ENCODE measurements at places on chromosomes 4 and X.
A peak's percentile ranks its signal among the peaks of the same experiment; 100 is the strongest.

DNA sequence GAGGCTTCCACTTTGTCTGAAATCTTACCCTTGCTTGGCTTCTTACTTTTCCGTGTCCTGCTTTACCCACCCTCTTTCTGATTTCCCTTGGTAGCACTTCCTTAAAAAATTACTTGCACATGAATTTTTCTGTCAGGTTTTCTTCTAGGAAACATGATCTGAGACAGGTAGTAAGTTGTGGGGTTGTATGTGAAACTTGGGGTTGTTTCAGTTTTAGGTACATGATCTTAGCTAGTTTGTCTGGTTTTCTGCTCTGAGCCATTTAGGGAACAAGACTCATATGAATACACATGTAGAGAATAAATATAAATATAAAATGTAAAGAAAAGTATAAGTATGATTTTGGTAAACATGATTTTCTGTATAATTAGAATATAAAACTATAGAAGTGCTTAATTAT, 17.4 kb upstream of the ARMCX2 start:
- no peak for DNase-seq

DNA sequence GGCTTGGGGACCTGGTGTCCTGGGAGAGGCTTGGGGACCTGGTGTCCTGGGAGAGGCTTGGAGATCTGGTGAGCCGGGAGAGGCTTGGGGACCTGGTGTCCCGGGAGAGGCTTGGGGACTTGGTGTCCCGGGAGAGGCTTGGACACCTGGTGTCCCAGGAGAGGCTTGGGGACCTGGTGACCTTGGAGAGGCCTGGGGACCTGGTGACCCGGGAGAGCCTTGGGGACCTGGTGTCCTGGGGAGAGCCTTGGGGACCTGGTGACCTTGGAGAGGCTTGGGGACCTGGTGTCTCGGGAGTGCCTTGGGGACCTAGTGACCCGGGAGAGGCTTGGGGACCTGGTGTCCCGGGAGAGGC, 12.6 kb downstream of the SHOX start:
- DNase-seq: no peak

GRCh38 chrX:29044423-29045184, 457.4 kb downstream of the IL1RAPL1 start:
- no peak for DNase-seq

DNA sequence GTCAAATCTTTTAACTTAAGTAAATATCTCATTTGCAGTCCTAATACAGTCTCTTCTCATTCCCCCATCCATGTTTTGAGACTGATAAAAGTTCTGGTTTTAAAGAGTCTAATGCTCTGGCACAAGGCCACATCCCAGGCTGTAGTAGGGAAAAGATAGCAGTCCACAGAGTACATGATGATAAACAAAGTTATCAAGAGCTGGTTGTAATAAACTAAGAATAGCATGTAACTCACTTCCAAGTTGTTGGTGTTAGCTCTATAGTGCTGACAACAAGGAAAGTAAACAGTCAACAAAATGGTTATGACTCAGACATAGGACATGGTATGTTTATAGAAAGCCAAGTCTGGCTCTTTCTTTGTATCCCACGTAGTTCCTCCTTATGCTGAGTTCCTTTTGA, 21.8 kb upstream of the AREG start:
- no peak for DNase-seq

GRCh38 chrX:115372152-115372551, 82.6 kb downstream of the LUZP4 start:
- DNase-seq: no peak

- no peak for DNase-seq
Measured at GRCh38 chr4:172168888-172169287, 355.7 kb downstream of the GALNTL6 start.

GRCh38 chr4:184215709-184216328, 1.9 kb downstream of the ENPP6 start:
- DNase-seq: no peak

- DNase-seq: no peak
Measured at GRCh38 chr4:127875791-127876190, 4.9 kb upstream of the PLK4 start.

- no peak for DNase-seq
Measured at GRCh38 chr4:185278716-185279115, 69.3 kb downstream of the SNX25 start.

DNA sequence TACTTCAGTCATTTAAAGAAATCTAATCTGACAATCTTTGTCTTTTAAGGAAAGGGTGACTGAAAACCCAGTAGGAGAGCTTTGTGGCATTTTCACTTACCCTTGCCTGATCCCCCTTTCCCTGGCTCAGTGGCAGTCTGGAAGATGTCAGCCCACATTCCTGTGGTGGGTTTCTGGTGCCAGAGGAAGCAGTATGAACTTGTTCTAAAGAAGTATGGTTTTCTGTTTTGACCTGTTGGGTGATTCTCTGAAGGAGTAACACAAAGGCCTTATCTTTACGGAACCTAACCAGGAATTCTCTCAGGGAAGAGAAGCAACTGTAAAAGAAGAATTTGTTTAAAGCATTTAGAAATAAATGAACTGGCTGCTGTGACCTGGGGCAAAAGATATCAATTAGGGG, 41.9 kb downstream of the BMP15 start:
- DNase-seq: no peak

- DNase-seq: peak; percentile 28
Measured at GRCh38 chr4:8435656-8436121, 4.8 kb downstream of the ACOX3 start.

DNA sequence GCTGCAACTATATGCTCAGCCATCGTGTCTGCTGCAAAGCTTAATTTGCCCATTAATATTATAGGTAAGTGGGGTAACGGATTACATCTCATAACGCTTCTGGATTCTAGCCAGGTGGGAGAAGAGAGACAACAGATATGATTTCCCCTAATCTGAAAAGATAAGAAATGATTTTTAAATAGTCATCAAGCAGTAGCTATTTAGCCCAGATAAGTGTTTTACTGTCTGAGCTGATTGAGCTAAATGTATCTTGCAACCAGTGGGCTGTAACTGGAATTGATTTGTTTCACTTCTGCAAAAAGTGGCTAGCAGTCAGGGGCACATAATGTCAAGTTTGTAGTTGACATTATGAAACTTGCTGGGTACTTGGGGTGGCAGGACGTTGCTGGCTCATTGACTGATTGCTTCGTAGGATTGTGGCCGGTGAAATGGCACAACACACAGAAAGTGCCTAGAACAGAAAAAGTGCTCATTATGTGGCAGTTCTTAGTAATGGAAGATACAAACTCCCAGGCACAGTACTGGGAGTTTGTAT, 18.5 kb downstream of the LAP3 start:
- DNase-seq: no peak

GRCh38 chr4:165668694-165669093, 204.3 kb upstream of the TLL1 start:
- no peak for DNase-seq

DNA sequence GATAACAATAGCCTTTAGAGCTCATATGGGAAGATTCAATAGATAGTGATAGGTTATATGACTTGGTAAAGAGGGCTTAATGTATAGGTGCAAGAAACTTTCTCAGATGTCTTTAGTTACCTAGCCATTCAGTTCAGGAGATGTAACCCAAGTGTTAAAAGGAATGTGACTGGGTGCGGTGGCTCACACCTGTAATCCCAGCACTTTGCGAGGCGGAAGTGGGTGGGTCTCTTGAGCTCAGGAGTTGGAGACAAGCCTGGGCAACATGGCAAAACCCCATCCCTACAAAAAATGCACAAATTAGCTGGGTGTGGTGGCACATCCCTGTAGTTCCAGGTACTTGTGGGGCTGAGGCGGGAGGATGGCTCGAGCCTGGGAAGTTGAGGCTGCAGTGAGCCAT, 7.9 kb downstream of the TET2 start:
- DNase-seq: no peak

DNA sequence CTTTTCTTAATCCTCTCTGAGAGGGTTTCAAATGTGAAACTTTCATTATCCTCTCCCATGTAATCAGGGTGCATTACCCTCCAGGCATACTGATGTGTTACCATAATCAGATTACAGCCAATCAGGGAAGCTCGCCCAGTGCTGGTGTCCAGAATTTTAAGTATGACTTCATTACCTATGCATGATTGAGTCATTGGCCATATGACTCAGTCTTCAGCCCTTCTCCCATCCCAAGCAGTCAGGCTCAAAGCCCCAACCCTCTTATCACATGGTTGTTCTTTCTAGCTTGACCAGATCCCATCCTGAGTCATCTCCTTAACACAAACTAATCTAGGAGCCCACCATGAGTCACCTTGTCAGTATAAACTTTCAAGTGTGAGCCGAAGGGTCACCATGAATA, 1668.1 kb upstream of the AGA start:
- no peak for DNase-seq

- DNase-seq: no peak
Measured at GRCh38 chr4:8644461-8644891, 51.9 kb downstream of the CPZ start.

DNA sequence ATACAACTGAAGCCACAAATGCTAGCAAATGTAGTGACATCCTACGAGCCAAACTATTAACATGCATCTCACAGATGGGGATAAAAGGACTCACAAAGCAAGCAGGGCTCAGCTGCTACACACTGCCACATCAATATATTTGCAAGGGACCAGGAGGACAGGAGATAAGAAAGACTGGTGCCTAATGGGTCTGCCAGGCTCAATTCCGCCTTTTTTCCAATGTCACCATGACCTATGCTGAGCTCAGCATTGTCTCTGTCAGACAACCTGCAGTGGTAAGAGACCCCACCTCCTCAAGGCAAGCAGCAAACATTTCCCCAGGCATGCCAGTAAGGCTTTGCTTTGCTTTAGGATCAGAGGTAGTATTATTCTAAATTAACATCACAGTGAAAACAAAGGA, 435 bp downstream of the DCX start:
- no peak for DNase-seq

- DNase-seq: no peak
Measured at GRCh38 chr4:30601070-30601865, 118.9 kb upstream of the PCDH7 start.

GRCh38 chr4:37917388-37917787, 26.5 kb downstream of the TBC1D1 start:
- DNase-seq: no peak

GRCh38 chrX:134752981-134753717, 94.9 kb upstream of the PLAC1 start:
- DNase-seq: no peak

DNA sequence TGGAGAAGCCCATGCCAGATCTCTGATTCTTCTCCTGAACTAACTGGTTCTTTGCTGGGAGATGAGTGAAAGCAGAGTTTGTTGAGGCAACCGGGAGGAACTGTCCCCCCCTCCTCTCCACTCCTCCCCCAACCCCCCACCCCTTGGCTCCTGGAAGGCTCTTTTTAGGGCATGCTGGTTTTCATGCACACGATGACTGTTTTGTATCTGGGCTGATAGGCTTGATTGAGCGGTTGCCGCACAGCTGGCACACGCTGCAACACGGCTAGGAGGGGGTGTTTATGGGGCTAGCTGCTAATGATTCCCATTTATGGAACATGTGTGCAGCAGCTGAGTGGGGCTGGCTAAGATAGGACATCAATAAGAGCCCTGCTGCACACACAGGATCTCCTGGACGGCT, 137.2 kb downstream of the SMIM20 start:
- DNase-seq: no peak

DNA sequence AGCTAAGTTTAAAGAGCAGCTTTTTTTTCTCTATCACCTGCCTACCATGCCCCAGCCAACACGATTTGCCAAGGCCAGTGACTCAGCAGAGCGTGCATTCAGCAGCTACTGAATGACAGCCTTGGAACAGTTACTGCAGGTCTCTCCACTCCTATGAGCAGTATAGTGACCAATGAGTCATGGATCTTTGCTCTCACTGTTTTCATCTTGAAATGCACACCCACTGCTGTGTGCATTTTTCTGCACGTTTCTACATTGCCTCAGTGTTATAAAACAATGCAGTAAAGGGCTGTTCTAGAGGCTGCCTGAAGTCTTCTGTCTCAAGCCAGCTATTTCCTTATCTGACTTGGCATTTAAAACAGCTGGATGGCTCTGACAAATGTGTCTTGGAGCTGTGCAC, 66.0 kb upstream of the C4orf54 start:
- DNase-seq: no peak

DNA sequence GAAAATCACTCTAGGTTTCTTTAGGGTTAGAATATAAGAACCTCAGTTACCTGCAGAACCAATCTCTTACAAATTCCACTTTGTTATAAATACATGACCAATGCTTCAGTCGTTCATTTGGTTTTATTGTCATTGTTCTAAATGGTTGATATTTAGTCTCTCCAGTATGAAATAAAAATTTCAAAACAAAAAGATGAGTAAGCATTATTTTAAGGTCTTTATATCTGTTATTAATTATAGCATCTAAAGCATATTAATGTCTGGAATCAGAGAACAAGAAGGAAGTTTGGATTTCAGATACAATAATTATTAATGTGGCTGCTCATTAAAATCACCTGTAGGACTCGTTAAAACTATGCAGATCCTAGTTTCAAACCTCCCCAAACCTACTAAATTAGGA, 265.4 kb upstream of the CXorf51A start:
- DNase-seq: no peak

- no peak for DNase-seq
Measured at GRCh38 chrX:96576368-96576767, 108.3 kb upstream of the DIAPH2 start.

DNA sequence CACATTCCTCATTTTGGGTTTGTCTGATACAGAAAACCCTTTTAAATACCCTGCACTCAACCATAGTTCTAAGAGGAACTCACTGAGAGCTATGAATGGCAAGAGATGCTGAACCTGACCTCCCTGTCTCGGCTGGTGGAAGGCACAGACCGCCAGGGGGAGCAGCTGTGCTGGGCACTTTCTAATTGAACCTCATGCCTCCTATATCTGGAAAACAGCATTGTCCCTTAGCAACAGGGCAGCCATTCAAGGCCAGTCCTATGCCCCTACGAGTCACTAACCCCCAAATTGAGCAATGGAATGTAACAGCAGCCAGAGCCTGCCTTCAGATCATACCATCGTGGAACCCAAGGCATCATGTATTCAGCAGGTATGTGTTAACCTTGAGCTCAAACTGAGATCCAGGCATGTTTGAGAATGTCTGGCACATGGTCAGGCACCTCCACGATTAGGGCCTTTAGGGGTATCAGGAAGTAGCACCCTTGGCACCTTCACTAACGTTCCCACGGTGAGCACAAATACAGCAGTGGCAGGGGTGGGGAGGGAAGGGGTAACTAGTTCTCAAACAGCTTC, 5.1 kb downstream of the USP27X start:
- peak; percentile 58 for DNase-seq

DNA sequence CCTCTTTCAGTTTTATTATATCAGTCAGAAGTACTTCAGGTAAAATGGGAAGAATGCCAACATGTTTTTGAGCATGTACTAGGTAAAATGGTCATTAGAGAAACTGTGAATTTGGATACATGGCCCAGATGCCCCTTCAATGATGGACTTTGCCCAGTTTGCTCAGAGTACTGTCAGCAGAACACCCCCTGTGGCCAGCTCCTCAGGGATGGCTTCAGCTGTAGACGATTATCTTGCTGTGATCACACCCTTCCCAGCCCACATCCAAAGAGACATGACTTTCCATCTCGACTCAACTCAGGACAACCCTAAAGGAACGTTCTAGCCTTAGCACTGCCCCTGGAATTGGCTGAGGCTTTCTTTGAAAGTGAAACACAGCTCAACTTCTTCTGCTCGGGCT, 439.1 kb downstream of the PACRGL start:
- no peak for DNase-seq

GRCh38 chrX:137430301-137430700, 135.6 kb upstream of the ZIC3 start:
- no peak for DNase-seq

All from Kasumi-1 (cell line).